AG08396 (cell line): ENCODE measurements at places on chromosomes 13 and 19.

- DNase-seq = no peak
Observed at GRCh38 chr19:50417111-50418081, 1.3 kb upstream of the SPIB start.

DNA sequence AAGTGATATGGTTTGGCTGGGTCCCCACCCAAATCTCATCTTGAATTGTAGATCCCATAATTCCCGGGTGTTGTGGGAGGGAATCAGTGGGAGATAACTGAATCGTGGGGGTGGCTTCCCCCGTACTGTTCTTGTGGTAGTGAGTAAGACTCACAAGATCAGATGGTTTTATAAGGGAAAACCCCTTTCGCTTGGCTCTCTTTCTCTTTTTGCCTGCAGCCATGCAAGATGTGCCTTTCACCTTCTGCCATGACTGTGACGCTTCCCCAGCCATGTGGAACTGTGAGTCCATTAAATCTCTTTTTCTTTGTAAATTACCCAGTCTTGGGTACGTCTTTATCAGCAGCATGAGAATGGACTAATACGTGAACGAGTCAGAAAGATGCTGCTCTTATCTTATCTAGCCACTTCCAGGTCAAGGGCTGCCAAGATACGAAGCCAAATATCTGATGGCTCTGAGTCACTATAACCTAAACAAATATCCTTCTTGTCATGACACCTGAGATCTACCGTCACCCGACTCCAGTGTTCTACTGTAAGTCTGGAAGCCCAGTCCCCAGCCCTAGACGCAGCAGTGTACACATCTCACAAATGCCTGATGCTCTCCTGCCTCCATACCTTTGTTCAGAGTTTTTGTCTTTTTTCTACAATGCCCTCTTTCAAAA lies 45.9 kb downstream of the SLC15A1 start:
- no peak for DNase-seq

DNA sequence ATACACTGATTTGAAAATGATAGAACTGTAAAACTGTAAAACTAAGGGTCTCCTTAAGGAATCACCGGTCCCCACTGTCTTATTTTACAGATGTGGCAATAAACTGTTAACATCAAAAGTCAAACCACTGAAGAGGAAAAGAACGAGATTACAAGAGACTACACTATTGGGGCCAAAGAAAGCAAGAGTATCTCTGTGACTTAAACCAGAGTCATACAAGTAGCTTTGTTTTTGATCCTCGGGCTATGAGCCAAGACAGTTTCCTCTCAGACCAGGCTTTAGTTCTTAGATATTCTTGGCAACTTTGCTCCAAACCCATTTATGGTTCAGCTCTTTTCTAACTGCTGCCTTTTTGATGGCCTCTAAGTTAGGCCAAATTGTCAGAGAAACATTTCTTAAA lies 113.8 kb downstream of the TBC1D4 start:
- DNase-seq = peak; percentile 26

- DNase-seq = no peak
Observed at GRCh38 chr13:20274466-20274865, 42.3 kb upstream of the GJB6 start.

GRCh38 chr13:42466123-42466522 lies 107.8 kb upstream of the TNFSF11 start:
- DNase-seq = no peak

- peak; percentile 70 for DNase-seq
Observed at GRCh38 chr19:18437491-18438330, at the start of gene ISYNA1. TSS of gene ISYNA1 (minus strand) at chr19:18438133. CDS start at chr19:18437979, 154 bp downstream.

- DNase-seq = peak; percentile 12
Observed at GRCh38 chr19:18590273-18591272, 2.0 kb downstream of the REX1BD start.
